Nucleus accumbens (tissue), 56 donors: ENCODE measurements at places on chromosomes 7 and 10.

- no peak for DNase-seq
Observed at GRCh38 chr10:87079106-87079836, 15.4 kb downstream of the GLUD1 start.

GRCh38 chr7:26468625-26469024 lies 177.0 kb downstream of the SNX10 start:
- no peak for DNase-seq

GRCh38 chr10:108204528-108205305 lies 1040.2 kb upstream of the SORCS1 start:
- DNase-seq = no peak

- no peak for DNase-seq
Observed at GRCh38 chr7:522951-523314, 3.3 kb upstream of the PDGFA start.

GRCh38 chr7:75629044-75629443 lies 109.7 kb downstream of the HIP1 start:
- DNase-seq = no peak

- no peak for DNase-seq
Observed at GRCh38 chr10:12975266-12975665, 26.2 kb downstream of the CCDC3 start.

GRCh38 chr7:42673951-42674350 lies 237.9 kb downstream of the C7orf25 start:
- no peak for DNase-seq

DNA sequence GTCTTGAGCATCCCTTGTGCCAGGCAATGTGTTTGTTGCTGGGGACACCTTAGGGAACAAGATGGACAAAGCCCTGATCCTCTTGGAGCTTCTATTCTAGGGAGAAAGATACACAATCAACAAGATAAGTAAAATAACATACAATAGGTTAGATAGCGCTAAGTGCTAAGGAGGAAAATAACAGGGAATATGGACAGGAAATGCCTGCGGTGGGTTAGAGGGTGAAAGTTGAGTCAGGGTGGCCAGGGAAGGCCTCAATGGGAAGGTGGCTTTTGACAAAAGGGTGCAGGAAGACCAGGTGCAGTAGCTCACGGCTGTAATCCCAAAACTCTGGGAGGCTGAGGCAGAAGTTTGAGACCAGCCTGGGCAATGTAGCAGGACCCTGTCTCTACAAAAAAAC lies 38.3 kb upstream of the MYL10 start:
- no peak for DNase-seq

DNA sequence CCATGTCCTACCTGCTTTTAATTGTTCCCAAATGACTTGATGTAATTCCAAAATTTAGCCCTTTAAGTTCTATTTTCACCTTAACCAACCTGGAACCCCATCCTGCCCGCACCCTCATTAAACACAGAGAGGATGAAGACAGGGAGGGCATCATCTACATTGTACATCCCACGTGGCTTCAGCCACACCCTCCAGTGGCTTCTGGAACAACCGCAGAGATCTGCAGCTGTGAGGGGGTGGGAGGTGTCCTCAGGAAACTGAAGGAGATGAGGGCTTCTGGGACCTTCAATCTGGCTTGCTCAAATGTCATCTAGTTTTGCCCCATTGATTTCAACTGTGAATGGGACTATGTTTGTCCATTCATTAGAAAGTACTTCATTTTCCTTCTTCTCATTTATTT lies 39.0 kb downstream of the AKR1B1 start:
- no peak for DNase-seq

DNA sequence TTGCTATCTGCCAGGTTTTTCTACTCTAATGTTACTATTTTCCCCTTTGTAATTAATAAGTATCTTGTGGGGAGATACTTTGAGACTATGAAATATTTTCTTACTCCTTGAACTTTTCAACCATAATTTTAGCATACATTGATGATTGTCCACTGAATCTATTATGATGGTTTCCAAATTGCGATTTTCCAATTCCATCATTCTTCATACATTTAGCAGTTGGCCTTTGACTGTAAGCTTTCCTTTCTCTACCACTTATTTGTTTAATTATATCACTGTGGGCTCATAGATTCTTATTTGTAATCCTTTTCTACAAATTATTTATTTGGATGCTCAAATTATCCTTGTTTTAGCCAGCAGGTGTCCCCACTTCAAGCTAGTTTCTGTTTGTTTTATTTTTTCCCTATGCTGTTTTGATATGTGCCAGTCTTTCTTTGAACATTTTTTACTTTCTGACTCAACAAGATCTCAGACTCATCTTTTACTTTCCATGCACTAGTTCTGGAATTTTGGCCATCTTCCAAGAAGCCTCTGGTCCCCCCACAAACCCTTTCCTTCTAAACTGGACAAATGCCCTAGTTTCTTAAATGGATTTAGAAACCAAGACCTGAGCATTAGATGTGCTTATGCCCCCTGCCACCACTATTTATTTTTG lies 11.4 kb upstream of the MRPS16 start:
- DNase-seq = no peak
